ENCODE measurements at places on chromosomes 16 and 17.

DNA sequence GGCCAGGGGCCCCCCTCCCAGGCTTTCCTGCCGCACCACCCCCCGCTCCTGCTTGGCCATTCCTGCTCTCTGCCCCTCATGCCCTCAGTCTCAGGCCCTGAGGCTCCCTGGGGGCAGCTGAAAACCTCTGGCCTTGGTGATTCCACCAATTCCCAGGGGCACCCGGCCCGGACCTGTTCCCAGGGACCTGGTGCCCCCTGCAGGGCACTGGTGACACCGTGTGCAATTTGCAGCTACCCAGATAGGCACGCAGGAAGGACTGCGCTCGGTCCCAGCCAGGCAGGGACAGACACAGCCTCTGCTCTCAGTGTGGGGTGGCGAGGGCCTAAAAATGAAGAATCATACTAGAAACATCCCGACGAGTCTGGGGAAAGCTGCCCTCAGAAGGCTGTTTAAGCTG is 13.4 kb downstream of the WFDC1 start:
- peak; percentile 5 for DNase-seq

DNA sequence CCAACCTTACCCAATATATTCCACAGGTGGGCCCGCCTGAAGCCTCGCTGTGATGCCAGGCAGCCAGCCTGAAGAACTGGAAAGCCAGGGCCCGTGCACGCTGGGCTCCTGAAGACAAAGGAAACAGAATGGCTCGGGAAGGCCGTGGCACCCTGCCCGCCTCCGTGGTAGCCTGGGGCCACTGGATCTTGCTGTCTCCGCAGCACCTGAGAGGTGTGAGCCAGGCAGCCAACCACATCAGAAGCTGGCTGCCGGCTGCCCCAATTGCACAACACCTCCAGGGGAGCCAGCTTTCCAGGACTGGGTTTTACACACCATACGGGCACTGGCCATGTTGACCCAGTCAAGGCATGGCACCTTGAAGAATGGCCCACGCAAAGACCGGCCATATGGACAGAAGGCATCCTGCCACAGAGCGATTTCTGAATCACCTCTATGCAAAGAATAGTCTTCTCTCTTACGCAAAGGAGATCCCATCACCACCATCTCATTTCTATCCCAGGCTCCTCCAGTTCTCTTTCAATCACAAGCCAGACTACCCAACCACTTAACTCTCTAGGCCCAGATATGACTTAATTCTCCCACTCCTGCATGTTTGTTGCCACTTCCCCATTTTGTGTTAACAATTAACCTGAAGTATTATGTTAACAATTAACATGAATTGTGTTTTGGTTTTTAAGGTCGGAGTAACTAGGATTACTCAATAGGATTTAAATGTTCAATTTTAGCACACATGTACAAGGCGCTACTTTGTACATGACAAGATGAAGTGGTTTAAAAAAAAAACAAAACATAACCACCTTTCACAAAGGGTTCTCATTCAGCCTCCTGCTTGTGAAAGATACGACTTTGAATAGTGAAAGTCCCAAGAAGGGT is 32.1 kb downstream of the ZFHX3 start:
- no peak for DNase-seq

GRCh38 chr17:7703584-7704479 is 1.2 kb upstream of the EFNB3 start:
- DNase-seq, result no peak

DNA sequence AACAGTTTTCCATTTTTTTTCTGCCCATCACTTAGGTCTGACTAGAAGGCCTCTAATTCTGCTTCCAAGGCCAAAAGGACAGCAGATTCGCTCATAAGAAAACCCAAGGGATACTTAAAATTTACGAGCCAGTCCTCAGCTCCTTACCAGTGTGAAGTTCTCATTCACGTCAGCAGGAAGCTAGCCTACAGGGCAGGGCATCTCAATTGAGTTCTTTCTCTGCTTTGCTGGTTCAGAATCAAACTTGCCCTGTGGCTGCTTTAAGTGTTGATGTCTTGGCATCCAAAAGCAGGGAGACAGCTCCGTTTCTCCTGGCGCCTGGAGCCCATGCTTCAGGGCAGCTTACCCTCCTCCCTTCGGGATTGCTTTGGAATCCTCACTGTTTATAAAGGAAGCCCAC is 136.0 kb downstream of the ANKFN1 start:
- no peak for DNase-seq
